ENCODE measurements at places on chromosomes 16 and 17.
A peak's percentile ranks its signal among the peaks of the same experiment; 100 is the strongest.

DNA sequence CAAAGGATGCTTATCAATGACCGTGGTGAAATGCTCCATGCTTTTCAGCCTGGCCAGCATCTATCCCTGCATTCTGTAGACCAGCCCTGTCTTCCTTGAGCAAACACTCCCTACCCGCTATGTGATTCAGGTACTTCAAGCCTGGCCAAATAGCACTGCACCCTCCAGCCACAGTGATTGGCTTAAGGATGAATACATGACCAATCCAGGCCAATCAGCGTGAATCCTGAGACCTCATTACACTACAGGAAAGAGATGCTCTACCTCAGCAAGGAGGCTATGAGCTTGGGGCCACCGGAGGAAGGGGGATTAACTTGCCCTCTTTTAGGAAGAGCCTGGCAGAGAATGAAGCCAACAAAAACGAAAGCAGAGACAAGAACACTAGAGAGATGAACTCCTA lies 162.5 kb downstream of the ZNF423 start:
- H3K27me3 ChIP-seq = peaks cover 8% of the 10 kb centered on the region
- no peaks in the 10 kb centered on the region for H3K36me3 ChIP-seq
- no peak overlapping the region for H3K27ac ChIP-seq
- no peaks in the 10 kb centered on the region for H3K4me1 ChIP-seq

DNA sequence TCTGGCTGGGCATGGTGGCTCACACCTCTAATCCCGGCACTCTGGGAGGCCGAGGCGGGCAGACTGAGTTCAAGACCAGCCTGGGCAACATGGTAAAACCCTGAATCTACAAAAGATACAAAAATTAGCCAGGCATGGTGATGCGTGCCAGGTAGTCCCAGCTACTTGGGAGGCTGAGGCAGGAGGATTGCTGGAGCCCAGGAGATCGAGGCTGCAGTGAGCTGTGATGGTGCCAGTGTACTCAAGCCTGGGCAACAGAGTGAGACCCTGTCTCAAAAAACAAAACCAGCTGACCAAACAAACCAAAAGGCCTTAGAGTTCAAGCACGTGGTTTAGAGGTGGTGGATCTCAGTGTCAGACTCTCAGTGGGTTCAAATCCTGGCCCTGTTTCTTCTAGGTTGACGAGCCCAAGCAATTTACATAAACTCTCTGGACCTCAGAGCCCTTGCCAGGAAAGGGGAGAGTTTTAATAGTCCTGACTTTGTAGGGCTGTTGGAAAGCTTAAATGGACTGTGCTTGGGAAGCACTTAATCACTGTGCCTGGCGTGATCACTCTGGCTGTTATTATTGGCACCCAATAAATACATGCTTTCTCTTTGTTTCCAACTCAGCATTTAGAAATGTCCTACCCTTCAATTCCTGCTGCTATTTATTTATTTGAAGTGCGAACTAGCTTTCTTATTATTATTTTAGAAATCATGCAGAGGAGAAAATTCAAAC lies 44.7 kb downstream of the ABCC1 start:
- DNase-seq = no peak
- peaks cover 36% of the 10 kb centered on the region for H3K36me3 ChIP-seq
- H3K4me3 ChIP-seq = no peak overlapping the region
- peak overlapping the region; percentile 57 for H3K27ac ChIP-seq
- H3K27me3 ChIP-seq = no peaks in the 10 kb centered on the region

- DNase-seq = no peak
- no peaks in the 10 kb centered on the region for H3K4me1 ChIP-seq
- no peaks in the 10 kb centered on the region for H3K36me3 ChIP-seq
- no peak overlapping the region for H3K27ac ChIP-seq
- H3K4me3 ChIP-seq = no peak overlapping the region
- peaks cover 2% of the 10 kb centered on the region for H3K27me3 ChIP-seq
Observed at GRCh38 chr17:33475594-33475993, 182.5 kb upstream of the ASIC2 start.

- H3K4me1 ChIP-seq = no peaks in the 10 kb centered on the region
- H3K36me3 ChIP-seq = no peaks in the 10 kb centered on the region
- DNase-seq = no peak
- no peak overlapping the region for H3K4me3 ChIP-seq
Observed at GRCh38 chr17:68709461-68709860, 108.3 kb upstream of the FAM20A start.

- peaks cover 6% of the 10 kb centered on the region for H3K36me3 ChIP-seq
- peaks cover 29% of the 10 kb centered on the region for H3K4me1 ChIP-seq
- DNase-seq = no peak
- peak overlapping the region; percentile 84 for H3K27ac ChIP-seq
- peak overlapping the region; percentile 60 for H3K4me3 ChIP-seq
- peaks cover 10% of the 10 kb centered on the region for H3K27me3 ChIP-seq
Observed at GRCh38 chr16:85056211-85056748, 28.7 kb downstream of the KIAA0513 start.

- H3K27me3 ChIP-seq = peaks cover 5% of the 10 kb centered on the region
- H3K36me3 ChIP-seq = no peaks in the 10 kb centered on the region
- H3K27ac ChIP-seq = peak overlapping the region; percentile 36
- H3K4me1 ChIP-seq = peaks cover 5% of the 10 kb centered on the region
Observed at GRCh38 chr17:29357821-29358232, 32.3 kb upstream of the TAOK1 start.

- H3K27ac ChIP-seq = no peak overlapping the region
- peaks cover 17% of the 10 kb centered on the region for H3K36me3 ChIP-seq
- DNase-seq = peak; percentile 7
- peaks cover 7% of the 10 kb centered on the region for H3K4me1 ChIP-seq
- no peaks in the 10 kb centered on the region for H3K27me3 ChIP-seq
- H3K4me3 ChIP-seq = no peak overlapping the region
Observed at GRCh38 chr17:35612924-35613521, 25.9 kb downstream of the AP2B1 start.

DNA sequence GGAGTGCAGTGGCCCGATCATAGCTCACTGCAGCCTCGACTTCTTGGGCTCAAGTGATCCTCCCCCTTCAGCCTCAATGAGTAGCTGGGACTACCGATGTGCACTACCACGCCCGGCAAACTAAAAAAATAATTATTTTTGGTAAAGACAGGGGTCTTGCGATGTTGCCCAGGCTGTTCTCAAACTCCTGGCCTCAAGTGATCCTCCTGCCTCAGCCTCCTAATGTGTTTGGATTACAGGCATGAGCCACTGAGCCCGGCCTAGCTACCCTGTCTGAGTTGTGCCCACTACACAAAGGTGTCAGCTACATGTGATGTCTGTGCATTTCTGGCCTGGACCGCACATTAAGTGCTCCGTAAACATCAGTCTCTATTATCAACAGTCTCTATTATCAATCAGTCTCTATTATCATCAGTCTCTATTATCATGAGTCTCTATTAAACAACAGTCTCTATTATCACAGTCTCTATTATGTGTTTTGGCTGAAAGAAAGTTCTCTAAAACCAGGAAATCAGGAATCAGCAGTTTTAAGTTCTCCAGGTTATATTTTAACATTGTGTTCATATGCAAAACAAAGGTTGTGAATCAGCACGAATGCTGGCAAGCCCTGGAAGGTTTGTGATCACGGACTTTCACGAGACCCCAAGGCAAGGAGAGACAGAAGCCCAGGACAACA lies 721 bp upstream of the WWOX start:
- peaks cover 3% of the 10 kb centered on the region for H3K36me3 ChIP-seq
- H3K27me3 ChIP-seq = peaks cover 10% of the 10 kb centered on the region
- peaks cover 24% of the 10 kb centered on the region for H3K4me1 ChIP-seq
- DNase-seq = no peak
- peak overlapping the region; percentile 90 for H3K4me3 ChIP-seq

- H3K27ac ChIP-seq = no peak overlapping the region
- no peak for DNase-seq
- H3K4me3 ChIP-seq = no peak overlapping the region
Observed at GRCh38 chr16:75919664-75920063, 193.4 kb upstream of the CPHXL start.

GRCh38 chr17:5241861-5242671 lies 7.4 kb upstream of the SCIMP start:
- H3K36me3 ChIP-seq = peaks cover 2% of the 10 kb centered on the region
- peak overlapping the region; percentile 77 for H3K27ac ChIP-seq
- peaks cover 2% of the 10 kb centered on the region for H3K27me3 ChIP-seq
- H3K4me3 ChIP-seq = no peak overlapping the region

- no peak for DNase-seq
- no peak overlapping the region for H3K27ac ChIP-seq
- no peak overlapping the region for H3K4me3 ChIP-seq
- H3K36me3 ChIP-seq = no peaks in the 10 kb centered on the region
- no peaks in the 10 kb centered on the region for H3K4me1 ChIP-seq
- H3K27me3 ChIP-seq = no peaks in the 10 kb centered on the region
Observed at GRCh38 chr16:51881731-51882130, 665.2 kb downstream of the TOX3 start.

- peak overlapping the region; percentile 34 for H3K27ac ChIP-seq
- no peaks in the 10 kb centered on the region for H3K36me3 ChIP-seq
Observed at GRCh38 chr17:81391293-81391935, 3.8 kb upstream of the BAHCC1 start.

DNA sequence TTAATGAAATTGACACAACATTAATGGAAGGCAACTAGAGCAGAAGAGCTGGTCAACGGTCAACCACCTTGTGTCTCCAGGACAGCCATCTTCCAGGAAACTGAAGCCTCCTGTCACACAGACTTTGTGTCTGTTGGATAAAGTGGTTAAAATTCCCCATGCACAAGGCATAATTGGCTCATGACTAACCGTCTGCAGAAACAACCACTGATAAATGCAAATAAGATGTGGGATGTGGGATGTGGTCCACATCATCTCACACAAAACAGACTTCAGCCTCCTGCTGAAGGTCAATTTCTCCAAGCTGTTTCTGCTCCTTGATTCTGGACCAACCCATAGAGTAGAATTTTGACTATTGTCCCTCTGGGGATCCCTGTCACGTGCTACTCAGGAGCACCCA lies 26.9 kb upstream of the XYLT1 start:
- no peak for DNase-seq
- H3K36me3 ChIP-seq = no peaks in the 10 kb centered on the region
- no peak overlapping the region for H3K27ac ChIP-seq
- no peaks in the 10 kb centered on the region for H3K4me1 ChIP-seq

- H3K4me1 ChIP-seq = no peaks in the 10 kb centered on the region
- H3K27ac ChIP-seq = no peak overlapping the region
- no peaks in the 10 kb centered on the region for H3K27me3 ChIP-seq
- no peak overlapping the region for H3K4me3 ChIP-seq
Observed at GRCh38 chr17:16622540-16623277, 30.9 kb downstream of the ZNF624 start.

- no peak overlapping the region for H3K27ac ChIP-seq
- H3K27me3 ChIP-seq = peaks cover 39% of the 10 kb centered on the region
- no peak for DNase-seq
Observed at GRCh38 chr17:81339534-81340296, 44.6 kb upstream of the SLC38A10 start.

- peaks cover 44% of the 10 kb centered on the region for H3K4me1 ChIP-seq
- H3K27me3 ChIP-seq = peaks cover 62% of the 10 kb centered on the region
- H3K4me3 ChIP-seq = peak overlapping the region; percentile 5
- H3K27ac ChIP-seq = no peak overlapping the region
Observed at GRCh38 chr17:14294876-14295275, 6.0 kb upstream of the HS3ST3B1 start.

- no peak overlapping the region for H3K4me3 ChIP-seq
- no peak overlapping the region for H3K27ac ChIP-seq
Observed at GRCh38 chr17:74532115-74532514, 840 bp upstream of the CD300LB start.

DNA sequence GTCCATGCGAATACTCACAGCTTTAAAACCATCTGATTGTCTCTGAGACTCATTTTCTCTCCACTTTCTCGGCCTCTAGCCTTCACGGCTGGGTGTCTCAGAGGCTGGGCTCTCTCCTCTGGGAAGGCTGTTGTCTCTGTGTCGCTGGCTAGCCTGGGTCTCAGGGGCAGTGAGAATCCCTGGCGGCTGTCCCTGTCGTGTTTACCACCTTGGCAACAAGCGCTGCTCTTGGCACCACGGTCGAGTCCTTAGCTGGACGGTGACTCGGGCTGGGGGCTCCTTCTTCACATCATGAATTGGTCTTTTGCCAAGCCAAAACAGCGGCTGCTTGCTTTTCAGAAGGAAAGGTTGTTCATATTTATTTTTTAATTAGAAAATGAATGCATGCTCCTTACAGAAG lies 81.1 kb downstream of the MSI2 start:
- peaks cover 35% of the 10 kb centered on the region for H3K4me1 ChIP-seq
- DNase-seq = no peak
- H3K27ac ChIP-seq = no peak overlapping the region
- no peak overlapping the region for H3K4me3 ChIP-seq
- no peaks in the 10 kb centered on the region for H3K27me3 ChIP-seq

DNA sequence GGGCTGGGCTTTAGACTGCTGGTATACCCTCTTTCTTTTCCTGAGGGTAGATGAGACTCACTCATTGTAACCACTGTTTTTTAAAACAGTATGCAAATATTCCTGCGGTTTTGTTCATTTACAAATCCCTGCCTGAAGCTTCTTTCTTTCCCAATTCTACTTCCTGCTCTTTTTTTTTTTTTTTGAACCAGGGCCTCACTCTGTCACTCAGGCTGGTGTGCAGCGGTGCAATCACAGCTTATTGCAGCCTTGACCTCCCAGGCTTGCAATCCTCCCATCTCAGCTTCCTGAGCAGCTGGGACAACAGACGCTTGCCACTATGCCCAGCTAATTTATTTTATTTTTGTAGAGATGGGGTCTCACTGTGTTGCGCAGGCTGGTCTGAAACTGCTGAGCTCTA lies 8.0 kb upstream of the SULT1A1 start:
- DNase-seq = no peak
- no peak overlapping the region for H3K4me3 ChIP-seq
- H3K27ac ChIP-seq = no peak overlapping the region
- peaks cover 2% of the 10 kb centered on the region for H3K36me3 ChIP-seq
- H3K27me3 ChIP-seq = no peaks in the 10 kb centered on the region
